ENCODE measurements at places on chromosomes 3 and 15. TPM values are rescaled to one million over a fixed set of nuclear protein-coding genes. Genes with fewer than 3 reads are reported as not detected.

DNA sequence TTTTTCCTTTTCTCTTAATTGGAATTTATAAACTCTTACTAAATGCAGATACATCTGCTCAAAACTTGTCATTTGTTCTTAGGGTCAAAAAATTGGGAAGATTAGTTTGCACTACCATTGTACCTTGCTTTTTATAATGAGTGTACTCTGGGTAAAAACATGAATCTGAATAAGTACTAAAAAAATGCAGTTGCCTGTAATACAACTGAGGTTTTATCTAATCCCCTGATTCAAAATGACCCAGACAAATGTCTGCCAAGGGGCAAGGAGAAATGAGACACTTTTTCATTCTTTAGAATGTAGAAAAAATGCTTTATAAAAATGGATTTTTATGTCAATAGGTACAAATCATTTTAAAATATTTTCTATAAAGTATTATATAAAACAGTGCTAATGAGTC, 42.4 kb downstream of the RASA2 start:
- no peaks in the 10 kb centered on the region for H3K4me1 ChIP-seq
- no peaks in the 10 kb centered on the region for H3K36me3 ChIP-seq
- H3K27ac ChIP-seq: no peak overlapping the region
- H3K27me3 ChIP-seq: no peaks in the 10 kb centered on the region

DNA sequence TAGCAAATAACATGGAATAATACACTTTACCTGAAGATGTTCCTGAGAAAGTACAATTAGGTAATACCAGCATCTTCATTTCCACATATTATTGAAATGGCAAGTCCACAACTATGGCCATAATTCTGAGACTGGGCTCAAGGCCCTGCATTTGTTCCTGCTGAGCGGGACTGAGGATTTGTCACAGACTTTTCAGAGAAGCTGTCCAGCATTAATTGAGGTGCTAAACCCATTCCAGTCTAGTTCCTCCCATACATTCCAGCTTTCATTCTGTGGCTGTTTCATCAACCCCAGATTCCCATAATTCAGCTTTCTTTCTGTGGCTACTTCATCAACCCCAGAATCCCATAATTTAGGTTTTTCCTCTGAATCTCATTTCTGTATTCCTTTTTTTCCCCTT, 293.4 kb upstream of the GBE1 start:
- no peaks in the 10 kb centered on the region for H3K4me1 ChIP-seq
- no peak overlapping the region for H3K4me3 ChIP-seq
- no peak overlapping the region for H3K27ac ChIP-seq
- no peaks in the 10 kb centered on the region for H3K36me3 ChIP-seq
- DNase-seq: no peak

DNA sequence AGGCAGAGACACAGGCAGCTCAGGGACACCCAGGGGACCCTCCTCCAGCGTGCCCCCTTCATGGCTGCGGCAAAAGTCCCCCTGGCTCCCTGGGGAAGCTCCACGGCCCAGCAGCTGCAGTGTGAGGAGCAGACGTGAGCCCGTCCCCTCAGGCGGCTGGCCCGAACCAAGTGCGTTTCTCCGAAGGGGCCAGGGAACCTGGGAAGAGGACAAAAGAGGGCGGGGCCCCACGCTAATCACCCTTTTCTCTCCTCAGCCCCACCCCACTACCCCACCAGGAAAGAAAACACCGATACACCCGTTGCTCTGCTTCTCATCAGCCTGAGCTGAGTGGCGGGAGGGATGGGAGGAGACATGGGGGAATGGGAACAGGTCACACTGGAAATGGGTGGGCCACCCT, at the start of gene MUC4:
MUC4 (minus strand) TSS at position 174 of the 400 bp plus-strand sequence; CDS start at position 62, 112 bp downstream.
- no peaks in the 10 kb centered on the region for H3K27me3 ChIP-seq
- DNase-seq: no peak
- no peak within 1 kb of the TSS for H3K4me3 ChIP-seq
- H3K4me1 ChIP-seq: no peaks in the 10 kb centered on the region
- H3K36me3 ChIP-seq: no peaks in the 10 kb centered on the region

DNA sequence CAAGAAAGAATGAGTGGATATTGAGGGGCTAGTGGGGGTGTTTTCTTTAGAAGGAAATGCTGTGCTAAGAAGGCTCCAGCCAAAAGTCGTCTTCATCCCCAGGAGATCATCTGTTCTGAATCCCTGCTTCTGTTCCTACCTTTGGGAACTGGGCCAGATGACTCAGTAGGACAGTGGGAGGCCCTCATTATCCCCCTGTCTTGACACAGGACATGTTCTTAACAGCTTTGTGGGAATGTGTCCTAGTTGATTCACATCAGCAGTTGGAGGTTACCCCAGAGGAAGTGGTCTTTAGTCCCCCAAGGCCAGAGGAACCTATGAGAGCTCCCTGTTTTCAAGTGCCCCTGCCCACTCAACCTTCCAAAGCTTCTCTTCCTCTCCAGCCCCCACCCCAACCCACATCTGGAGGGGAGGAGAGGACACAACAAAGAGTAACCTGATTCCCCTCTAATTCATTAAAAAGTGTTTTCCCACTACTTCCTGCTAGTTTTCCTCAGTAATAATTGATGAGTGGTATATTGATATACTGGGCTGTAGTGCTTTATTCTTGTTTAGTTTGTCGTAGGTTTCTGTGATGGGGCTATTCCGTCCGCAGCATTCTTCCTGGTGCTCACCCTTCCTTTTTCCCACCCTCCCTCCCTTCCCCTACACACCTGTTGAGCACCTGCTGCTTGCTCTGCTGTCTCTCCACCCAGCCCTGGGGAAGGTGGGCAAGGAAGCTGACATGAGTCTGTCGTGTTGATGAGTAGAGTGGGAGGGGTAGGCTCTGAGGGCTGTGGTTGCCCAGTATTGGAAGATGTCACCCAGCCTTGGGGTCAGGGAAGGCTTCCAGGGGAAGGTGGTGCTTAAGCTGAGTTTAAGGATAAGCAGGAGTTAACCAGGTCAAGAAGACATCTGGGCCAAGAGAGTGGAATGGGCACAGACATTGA, 9.3 kb downstream of the PXYLP1 start:
- no peaks in the 10 kb centered on the region for H3K4me1 ChIP-seq
- H3K4me3 ChIP-seq: no peak overlapping the region
- H3K27ac ChIP-seq: no peak overlapping the region
- H3K27me3 ChIP-seq: no peaks in the 10 kb centered on the region
- DNase-seq: no peak

DNA sequence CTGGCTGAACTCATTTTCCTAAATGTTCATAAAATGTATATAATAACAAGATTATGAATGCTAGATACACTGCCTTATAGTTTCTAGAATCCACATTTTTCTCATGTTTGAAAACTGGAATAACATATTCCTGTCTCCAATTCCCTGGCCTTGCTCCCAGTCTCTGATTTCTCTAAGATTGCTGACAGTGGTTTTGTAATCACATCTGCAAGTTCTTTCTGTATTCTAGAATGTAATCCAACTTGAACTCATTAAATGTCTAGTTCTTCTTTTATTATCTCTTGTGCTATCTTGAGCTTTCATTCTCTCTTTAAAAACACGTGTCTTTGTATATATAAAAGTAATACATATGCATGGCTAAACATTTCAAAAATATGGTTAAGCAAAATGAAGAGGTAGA, 215.2 kb upstream of the ADAMTS9 start:
- no peaks in the 10 kb centered on the region for H3K4me1 ChIP-seq
- no peaks in the 10 kb centered on the region for H3K27me3 ChIP-seq
- no peak for DNase-seq
- no peaks in the 10 kb centered on the region for H3K36me3 ChIP-seq
- no peak overlapping the region for H3K27ac ChIP-seq

- no peak for DNase-seq
- H3K4me1 ChIP-seq: peaks cover 24% of the 10 kb centered on the region
- no peak overlapping the region for H3K27ac ChIP-seq
- H3K27me3 ChIP-seq: no peaks in the 10 kb centered on the region
- peaks cover 19% of the 10 kb centered on the region for H3K36me3 ChIP-seq
These were observed 1.1 kb downstream of the GRAMD2A start for GRCh38 chr15:72196409-72197040.

DNA sequence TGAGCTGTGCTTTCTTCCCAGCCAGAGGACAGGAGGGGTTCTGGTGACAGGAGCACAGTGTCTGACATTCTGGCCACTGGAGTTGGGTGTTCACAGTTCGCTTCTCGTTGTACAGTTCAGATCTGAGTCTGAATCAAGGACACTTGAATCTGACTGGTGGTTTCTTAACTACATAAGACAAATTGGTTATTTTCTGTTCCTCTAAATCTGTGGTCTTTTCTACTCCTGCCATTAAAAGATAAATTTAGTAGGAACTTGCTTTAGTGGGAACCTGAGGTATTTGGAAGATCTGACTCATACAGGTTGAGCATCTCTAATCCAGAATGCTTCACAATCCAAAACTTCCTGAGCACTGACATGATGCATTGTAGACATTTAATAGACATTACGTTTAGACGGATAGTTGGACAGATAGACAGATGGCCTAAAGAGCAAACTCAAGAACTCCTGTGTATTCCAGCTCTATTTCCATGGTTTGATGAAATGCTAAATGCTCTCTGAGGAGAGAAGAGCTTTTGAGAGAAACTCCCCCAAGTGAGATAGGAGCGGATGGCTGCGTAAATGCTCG, 71.0 kb downstream of the CCK start:
- H3K27me3 ChIP-seq: no peaks in the 10 kb centered on the region
- H3K4me3 ChIP-seq: no peak overlapping the region
- no peak overlapping the region for H3K27ac ChIP-seq
- no peaks in the 10 kb centered on the region for H3K4me1 ChIP-seq
- H3K36me3 ChIP-seq: peaks cover 6% of the 10 kb centered on the region

- no peak overlapping the region for H3K27ac ChIP-seq
- H3K27me3 ChIP-seq: no peaks in the 10 kb centered on the region
- no peaks in the 10 kb centered on the region for H3K4me1 ChIP-seq
- DNase-seq: no peak
- no peaks in the 10 kb centered on the region for H3K36me3 ChIP-seq
- no peak overlapping the region for H3K4me3 ChIP-seq
These were observed 159.5 kb upstream of the BHLHE40 start for GRCh38 chr3:4819746-4820145.

Gene STAC
- total RNA-seq: 18.8 TPM

Gene KPNA1
- total RNA-seq: 118 TPM

Gene KBTBD12
- 0.28 TPM for total RNA-seq

Measured in Panc1 (cell line).